ENCODE measurements at places on chromosomes 7 and 10. TPM values are rescaled to one million over a fixed set of nuclear protein-coding genes. Genes with fewer than 3 reads are reported as not detected.

DNA sequence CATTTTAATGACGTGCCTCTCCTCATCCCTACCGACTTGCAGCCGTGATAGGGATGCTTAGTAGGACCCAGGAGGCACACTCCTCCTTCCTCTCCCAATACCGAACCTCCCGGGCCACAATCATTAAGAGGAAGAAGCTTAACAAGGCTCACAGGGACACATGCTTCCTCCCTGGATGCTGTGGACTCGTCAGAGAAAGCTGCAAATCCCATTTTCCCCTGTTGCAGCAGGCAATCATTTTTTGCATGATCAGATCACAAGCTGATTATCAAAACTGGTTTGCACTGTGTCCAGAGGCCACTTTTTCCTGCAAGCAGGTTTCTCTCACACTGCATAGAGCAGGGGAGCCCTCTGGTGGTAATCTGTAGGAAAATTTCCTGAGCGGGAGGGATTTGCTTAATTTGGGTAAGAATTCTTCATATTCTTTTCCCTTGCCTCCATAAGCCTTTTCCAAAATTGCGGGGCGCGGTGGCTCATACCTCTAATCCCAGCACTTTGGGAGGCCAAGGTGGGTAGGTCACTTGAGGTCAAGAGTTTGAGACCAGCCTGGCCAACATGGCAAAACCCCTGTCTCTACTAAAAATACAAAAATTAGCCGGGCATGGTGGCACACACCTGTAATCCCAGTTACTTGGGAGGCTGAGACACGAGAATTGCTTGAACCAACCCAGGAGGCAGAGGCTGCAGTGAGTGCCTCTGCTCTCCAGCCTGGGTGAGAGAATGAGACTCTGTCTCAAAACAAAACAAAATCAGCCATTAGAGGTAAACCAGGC is 16.1 kb upstream of the LAMB4 start:
- peak overlapping the region; percentile 25 for H3K4me3 ChIP-seq
- H3K4me1 ChIP-seq: peaks cover 7% of the 10 kb centered on the region
- no peaks in the 10 kb centered on the region for H3K36me3 ChIP-seq
- peak; percentile 92 for DNase-seq

GRCh38 chr10:61975391-61975932 is 74.0 kb downstream of the ARID5B start:
- peak; percentile 77 for DNase-seq
- H3K4me1 ChIP-seq: peaks cover 15% of the 10 kb centered on the region
- H3K4me3 ChIP-seq: no peak overlapping the region
- H3K36me3 ChIP-seq: no peaks in the 10 kb centered on the region

- peak; percentile 67 for DNase-seq
- no peaks in the 10 kb centered on the region for H3K36me3 ChIP-seq
- H3K4me3 ChIP-seq: no peak overlapping the region
- no peaks in the 10 kb centered on the region for H3K4me1 ChIP-seq
- no peaks in the 10 kb centered on the region for H3K27me3 ChIP-seq
Observed at GRCh38 chr10:51010977-51011376, 63.3 kb upstream of the PRKG1 start.

GRCh38 chr7:69419934-69420333 is 178.3 kb upstream of the AUTS2 start:
- no peak overlapping the region for H3K27ac ChIP-seq
- no peaks in the 10 kb centered on the region for H3K36me3 ChIP-seq
- DNase-seq: no peak
- no peak overlapping the region for H3K4me3 ChIP-seq
- H3K4me1 ChIP-seq: peaks cover 10% of the 10 kb centered on the region

The SPDYE2B gene
- total RNA-seq: not detected

GRCh38 chr7:90834771-90835170 is 238.7 kb downstream of the CDK14 start:
- H3K36me3 ChIP-seq: no peaks in the 10 kb centered on the region
- H3K27me3 ChIP-seq: no peaks in the 10 kb centered on the region
- no peak overlapping the region for H3K4me3 ChIP-seq

The AP3M1 gene
- total RNA-seq: 28.4 TPM

- H3K4me1 ChIP-seq: peaks cover 13% of the 10 kb centered on the region
- no peak overlapping the region for H3K4me3 ChIP-seq
- H3K27ac ChIP-seq: peak overlapping the region; percentile 38
- DNase-seq: no peak
- no peaks in the 10 kb centered on the region for H3K27me3 ChIP-seq
Observed at GRCh38 chr10:3853016-3853415, 68.0 kb upstream of the KLF6 start.

The DLX6 gene
- not detected for total RNA-seq

- H3K27ac ChIP-seq: no peak overlapping the region
- no peaks in the 10 kb centered on the region for H3K27me3 ChIP-seq
- peaks cover 6% of the 10 kb centered on the region for H3K36me3 ChIP-seq
Observed at GRCh38 chr7:17815318-17815717, 125.0 kb downstream of the SNX13 start.

DNA sequence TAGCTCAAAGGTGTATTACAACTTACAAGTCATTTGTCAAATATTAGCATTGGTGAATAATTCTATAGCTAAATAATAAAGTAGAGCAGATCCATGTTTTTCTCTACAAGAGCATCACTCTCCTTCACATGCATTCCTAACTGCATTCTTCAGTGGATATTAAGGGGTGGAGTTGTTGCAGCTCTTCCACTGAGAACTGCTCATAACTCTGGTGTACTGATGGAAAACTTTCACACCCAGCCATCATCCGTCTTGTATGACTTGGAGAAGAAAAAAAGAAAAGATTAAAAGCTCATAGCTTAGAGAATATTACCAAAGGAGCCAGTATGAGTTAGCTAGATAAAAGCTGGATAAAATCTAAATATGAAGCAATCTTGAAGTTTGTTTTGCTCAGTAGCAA is 10.2 kb upstream of the FAM13C start:
- no peak overlapping the region for H3K4me3 ChIP-seq
- H3K36me3 ChIP-seq: no peaks in the 10 kb centered on the region
- no peaks in the 10 kb centered on the region for H3K27me3 ChIP-seq
- peaks cover 2% of the 10 kb centered on the region for H3K4me1 ChIP-seq
- H3K27ac ChIP-seq: no peak overlapping the region
- DNase-seq: peak; percentile 44

The PTPRZ1 gene
- total RNA-seq: 3.0 TPM

GRCh38 chr7:135377171-135377570 is 132.7 kb downstream of the CNOT4 start:
- no peaks in the 10 kb centered on the region for H3K36me3 ChIP-seq
- DNase-seq: no peak
- no peak overlapping the region for H3K27ac ChIP-seq
- H3K27me3 ChIP-seq: no peaks in the 10 kb centered on the region
- H3K4me1 ChIP-seq: no peaks in the 10 kb centered on the region

The CYP2C8 gene
- total RNA-seq: 0.13 TPM

DNA sequence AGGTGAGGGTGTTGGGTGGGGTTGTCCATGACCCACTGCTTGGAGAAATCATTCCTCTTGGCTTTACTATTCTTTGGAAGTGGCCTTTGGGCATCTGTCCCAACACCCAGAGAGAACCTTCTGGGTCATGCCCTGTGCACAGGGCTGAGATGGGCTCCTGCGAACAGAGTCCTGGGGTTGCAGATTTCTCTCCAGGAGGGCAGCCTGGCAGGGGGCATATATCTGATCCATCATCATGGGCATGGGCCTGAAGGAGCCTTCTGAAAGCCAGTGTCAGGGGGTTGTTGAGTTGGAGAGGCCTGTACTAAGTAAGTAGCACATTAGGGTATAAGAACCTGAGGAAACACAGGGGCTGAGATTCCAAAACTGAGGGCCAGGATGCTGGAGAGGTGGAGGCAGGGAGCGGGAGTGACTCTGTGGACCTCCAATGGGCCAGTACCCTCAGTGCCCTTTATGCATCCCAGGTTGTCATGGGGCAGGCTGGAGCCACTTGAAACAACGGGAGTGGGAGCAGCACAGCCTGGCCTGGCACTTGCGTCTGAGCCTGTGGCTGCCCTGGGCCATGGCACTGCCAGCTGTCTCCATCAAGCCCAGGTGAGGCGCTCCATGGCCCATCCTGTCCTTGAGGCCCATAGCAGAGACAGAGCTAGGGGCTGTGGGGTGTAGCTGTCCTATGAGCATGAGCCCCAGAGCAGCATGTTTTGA is 203.7 kb downstream of the GRID1 start:
- no peak overlapping the region for H3K27ac ChIP-seq
- no peaks in the 10 kb centered on the region for H3K36me3 ChIP-seq
- H3K4me1 ChIP-seq: no peaks in the 10 kb centered on the region

The MKI67 gene
- 14.4 TPM for total RNA-seq

GRCh38 chr7:118845791-118846190 is 621.3 kb downstream of the ANKRD7 start:
- no peak overlapping the region for H3K27ac ChIP-seq
- H3K4me3 ChIP-seq: no peak overlapping the region
- no peaks in the 10 kb centered on the region for H3K4me1 ChIP-seq
- no peak for DNase-seq
- H3K36me3 ChIP-seq: no peaks in the 10 kb centered on the region

DNA sequence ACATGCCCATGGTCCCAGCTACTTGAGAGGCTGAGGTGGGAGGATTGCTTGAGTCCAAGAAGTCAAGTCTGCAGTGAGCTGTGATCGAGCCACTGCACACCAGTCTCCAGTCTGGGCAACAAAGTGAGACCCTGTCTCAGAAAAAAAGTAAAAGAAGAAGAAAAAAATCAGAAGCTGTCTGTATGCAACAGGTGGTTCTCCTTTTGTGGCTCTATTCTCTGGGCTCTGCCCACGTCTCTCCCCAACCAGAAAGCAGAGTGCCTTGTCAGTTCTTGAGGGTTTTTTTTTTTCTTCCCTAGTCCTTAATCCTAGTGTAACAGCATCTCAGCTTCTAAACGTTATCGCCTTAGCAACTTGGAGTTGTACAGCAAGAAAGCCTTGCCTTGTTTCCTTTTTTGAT is 89.5 kb downstream of the PRKCQ start:
- no peak for DNase-seq

- DNase-seq: no peak
- H3K4me1 ChIP-seq: peaks cover 2% of the 10 kb centered on the region
- H3K27ac ChIP-seq: no peak overlapping the region
- H3K4me3 ChIP-seq: no peak overlapping the region
- no peaks in the 10 kb centered on the region for H3K36me3 ChIP-seq
- no peaks in the 10 kb centered on the region for H3K27me3 ChIP-seq
Observed at GRCh38 chr10:33565231-33565630, 230.8 kb upstream of the NRP1 start.

- DNase-seq: no peak
- no peaks in the 10 kb centered on the region for H3K4me1 ChIP-seq
- H3K36me3 ChIP-seq: no peaks in the 10 kb centered on the region
- H3K27ac ChIP-seq: no peak overlapping the region
Observed at GRCh38 chr7:115435178-115435577, 513.3 kb downstream of the MDFIC start.

DNA sequence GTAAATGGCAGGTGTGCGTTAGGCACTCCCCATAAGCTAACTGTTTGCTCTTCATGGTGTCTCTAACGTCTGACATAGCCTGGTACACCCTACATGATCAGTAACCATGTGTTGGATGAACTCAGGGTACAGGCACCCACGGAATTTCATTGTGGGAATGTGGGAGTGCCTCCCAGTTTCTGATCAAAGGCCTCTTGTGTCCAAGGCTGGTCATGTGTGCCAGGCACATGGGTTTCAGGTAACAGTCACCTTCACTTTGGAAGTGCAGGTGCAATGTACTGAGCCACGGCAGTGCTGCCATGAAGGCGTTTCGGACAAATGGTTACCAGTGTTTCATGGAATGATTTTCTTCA is 298.3 kb downstream of the DNAJB6 start:
- H3K27me3 ChIP-seq: peaks cover 9% of the 10 kb centered on the region
- DNase-seq: no peak
- H3K4me3 ChIP-seq: no peak overlapping the region
- H3K27ac ChIP-seq: no peak overlapping the region

GRCh38 chr10:98487649-98488048 is 40.9 kb upstream of the HPS1 start:
- no peak overlapping the region for H3K27ac ChIP-seq
- no peak for DNase-seq
- H3K4me1 ChIP-seq: no peaks in the 10 kb centered on the region
- H3K4me3 ChIP-seq: no peak overlapping the region
- H3K27me3 ChIP-seq: no peaks in the 10 kb centered on the region
- H3K36me3 ChIP-seq: no peaks in the 10 kb centered on the region

DNA sequence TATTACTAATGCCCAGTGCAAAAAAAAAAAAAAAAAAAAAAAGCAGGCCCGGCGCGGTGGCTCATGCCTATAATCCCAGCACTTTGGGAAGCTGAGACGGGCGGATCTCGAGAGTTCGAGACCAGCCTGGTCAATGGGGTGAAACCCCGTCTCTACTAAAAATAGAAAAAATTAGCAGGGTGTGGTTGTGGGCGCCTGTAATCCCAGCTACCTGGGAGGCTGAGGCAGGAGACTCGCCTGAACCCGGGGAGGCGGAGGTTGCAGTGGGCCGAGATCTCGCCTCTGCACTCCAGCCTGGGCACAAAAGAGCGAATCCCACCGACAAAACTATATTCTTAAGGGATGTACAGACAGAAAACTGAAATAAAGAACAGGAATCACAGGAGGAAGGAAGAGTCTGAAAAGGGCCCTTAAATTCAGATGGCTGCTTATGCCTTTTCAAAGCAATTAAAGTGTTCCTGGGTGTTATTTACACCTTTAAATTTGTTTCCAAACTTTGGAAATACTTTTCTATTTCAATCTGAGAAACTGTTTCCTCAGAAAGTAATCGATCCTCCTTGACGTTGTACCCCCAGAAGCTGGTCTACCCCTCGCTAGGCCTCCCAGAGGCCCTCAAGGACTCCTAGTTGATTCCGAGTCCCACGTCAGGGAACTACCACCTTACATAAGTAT is 2.0 kb upstream of the KMT2E start:
- H3K36me3 ChIP-seq: peaks cover 8% of the 10 kb centered on the region
- peak overlapping the region; percentile 98 for H3K4me3 ChIP-seq
- peak overlapping the region; percentile 100 for H3K27ac ChIP-seq
- peak; percentile 47 for DNase-seq
- H3K4me1 ChIP-seq: peaks cover 3% of the 10 kb centered on the region

DNA sequence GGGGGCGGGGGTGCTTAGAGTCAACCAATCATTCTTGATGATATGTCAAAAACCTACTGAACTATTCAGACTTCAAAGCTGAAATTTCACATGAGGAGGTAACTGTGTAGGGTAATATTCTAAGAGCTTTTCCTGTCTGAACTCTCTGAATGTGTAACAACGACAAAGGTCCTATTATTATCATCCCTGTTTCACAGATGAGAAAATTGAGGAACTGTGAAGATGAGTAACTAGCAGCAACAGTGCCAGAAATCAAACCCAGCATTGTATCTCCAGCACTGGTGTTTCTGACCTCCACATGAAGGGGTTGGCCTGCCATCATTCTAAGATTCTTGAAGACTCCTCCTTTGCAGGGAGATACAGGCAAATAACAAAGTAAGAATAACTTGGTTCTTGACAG is 294.7 kb upstream of the AOAH start:
- DNase-seq: no peak
- H3K27me3 ChIP-seq: no peaks in the 10 kb centered on the region
- H3K36me3 ChIP-seq: no peaks in the 10 kb centered on the region
- no peak overlapping the region for H3K4me3 ChIP-seq
- H3K4me1 ChIP-seq: peaks cover 2% of the 10 kb centered on the region
